Stimulated activated CD4-positive, alpha-beta T cell treated with anti-CD3 and anti-CD28 coated beads, Interleukin-4, amount 100 ng/mL, for 24 hours (primary cell): ENCODE measurements at places on chromosomes 4 and X.

DNA sequence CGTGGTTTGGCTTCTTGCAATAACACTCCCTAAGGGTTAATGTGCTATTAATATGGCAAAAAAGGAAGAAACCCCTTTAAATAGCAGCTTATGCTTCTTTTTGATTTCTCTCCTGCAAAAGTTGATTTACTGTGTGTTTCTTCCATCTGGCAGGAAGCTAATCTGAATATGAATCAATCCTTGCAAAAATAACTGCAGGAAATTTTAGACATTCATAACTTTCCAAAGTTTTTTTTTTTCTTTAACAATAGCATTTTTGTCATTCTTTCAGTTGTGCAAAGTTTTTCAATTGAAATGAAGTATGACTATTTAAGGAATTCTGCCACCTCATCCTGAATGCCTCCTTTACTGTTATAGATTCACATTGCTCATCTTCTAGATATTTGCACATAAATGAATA lies 115.6 kb downstream of the SPANXA1 start:
- no peak for DNase-seq

DNA sequence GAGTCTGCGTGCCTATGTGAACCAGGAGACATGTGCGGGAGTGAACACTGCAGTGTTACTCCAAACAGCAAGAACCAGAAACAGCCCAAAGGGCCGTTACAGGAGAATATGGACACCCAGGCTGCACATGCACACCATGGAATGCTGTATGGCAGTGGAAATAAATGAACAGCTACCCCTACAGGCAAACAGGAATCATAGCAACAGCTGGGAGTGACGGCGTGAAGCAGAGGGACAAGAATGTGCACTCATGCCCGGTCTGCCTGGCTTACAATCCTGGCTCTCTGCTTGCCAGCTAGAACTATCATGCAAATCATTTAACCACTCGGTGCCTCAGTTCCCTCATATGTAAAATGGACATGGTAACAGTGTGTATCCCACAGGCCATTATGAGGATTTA lies 16.6 kb downstream of the GPKOW start:
- DNase-seq, result no peak

DNA sequence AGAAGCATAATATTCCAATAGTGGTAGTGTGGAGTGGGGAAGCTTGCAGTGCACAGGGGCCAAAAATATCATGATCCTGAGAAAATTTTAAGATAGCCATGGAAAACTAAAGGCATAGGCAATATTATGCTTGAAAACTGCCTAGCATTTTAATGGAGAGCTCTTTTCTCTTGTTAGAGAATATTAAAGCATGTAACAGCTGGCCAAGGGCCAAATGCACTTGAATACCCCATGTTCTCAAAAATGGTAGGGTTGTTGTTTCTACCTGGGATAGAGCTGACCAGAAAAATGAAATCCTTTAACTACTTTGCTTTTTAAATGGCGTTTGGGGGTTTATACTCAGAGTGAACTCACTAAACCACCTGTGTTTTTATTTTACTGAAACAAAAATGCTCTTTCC lies 739.6 kb upstream of the SLIT2 start:
- no peak for DNase-seq

GRCh38 chr4:72714482-72715279 lies 145.7 kb upstream of the ADAMTS3 start:
- DNase-seq, result no peak

GRCh38 chr4:124151031-124151430 lies 561.5 kb downstream of the ANKRD50 start:
- DNase-seq, result no peak

DNA sequence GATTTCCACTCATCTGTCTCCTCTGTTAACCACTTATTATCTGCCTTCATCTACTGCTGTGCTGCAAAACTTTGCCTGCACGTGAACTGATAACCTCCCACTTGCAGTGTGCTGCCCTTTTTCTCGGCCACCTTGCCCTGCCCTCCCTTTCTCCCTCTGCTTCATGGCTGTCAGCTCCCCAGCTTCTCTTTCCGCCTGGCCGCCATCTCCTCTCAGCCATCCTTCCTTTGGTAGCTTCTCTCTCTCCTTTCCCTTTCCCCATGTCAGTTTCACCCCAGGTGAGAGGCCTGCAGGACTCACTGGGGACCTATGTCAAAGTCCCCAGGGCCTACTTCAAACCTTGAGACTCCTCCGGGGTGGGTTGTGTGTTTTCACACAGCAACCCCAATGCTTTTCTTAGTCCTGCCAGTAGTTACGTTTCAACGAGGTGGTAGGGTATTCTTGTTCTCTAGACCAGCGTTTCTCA lies 6.6 kb downstream of the MSL3 start:
- DNase-seq, result no peak

GRCh38 chr4:119652998-119653397 lies 24.4 kb upstream of the PDE5A start:
- DNase-seq, result no peak
